ENCODE measurements at places on chromosomes 1 and 21.

- DNase-seq = no peak
Observed at GRCh38 chr1:100354971-100355394, 2.7 kb downstream of the CDC14A start.

DNA sequence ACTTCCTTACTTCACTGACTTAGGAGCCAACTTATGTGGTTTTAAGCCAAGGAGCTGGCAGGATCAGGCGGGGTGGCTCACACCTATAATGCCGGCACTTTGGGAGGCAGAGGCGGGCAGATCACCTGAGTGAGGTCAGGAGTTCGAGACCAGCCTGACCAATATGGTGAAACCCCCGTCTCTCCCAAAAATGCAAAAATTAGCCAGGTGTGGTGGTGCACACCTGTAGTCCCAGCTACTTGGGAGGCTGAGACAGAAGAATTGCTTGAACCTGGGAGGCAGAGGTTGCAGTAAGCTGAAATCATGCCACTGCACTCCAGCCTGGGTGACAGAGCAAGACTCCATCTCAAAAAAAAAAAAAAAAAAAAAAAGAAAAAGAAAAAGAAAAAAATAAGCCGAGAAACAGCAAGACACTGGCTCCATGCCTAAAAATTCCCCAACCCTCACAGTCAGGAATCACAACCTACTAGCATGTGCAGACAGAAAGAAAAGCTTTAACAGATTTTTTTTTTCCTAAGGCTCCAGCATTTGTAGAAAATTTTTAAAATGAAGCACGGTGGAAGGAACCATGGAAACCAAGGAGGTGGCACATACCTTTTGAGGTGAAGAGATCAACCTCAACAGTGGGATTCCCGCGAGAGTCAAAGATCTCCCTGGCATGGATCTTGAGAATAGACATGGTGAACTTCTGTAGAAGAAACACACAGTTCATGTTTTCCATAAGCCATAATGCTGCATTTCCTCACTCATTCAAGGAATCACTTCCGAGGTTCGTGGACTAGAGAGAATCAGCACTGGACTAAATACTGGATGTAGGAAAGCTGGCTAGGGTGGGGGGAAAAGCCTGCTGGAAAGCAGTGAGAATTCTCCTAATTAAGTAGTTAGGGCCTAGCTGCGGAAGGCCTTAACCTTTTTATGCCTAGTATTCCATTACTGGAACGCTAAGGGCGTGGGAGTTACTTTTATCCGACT, 4.0 kb downstream of the ENO1 start:
- DNase-seq = no peak

- no peak for DNase-seq
Observed at GRCh38 chr1:230064283-230064682, 2.8 kb upstream of the GALNT2 start.

- DNase-seq = no peak
Observed at GRCh38 chr1:3676581-3677470, 24.5 kb downstream of the TP73 start.

GRCh38 chr1:206892351-206892984, 4.8 kb upstream of the IL24 start:
- no peak for DNase-seq

GRCh38 chr1:39960431-39960958, 5.5 kb downstream of the MFSD2A start:
- no peak for DNase-seq

DNA sequence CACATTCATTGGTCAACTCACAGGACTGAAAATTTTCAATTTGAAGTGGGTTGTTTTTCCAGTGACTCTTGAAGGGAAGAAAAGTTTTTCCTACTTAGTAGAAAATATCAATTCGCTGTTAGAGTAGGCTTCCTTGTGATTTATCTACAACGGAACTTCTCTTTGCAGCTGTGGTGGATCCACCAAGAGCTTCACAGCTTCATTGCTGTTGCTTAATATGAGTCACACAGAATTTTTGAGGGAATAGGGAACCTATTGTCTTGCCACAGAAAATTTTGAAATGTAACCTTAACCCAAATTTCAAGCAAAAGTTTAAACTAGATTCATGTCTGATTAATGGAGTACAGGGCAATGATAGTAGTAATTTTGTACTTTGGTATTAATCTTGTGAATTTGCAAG, 58.4 kb upstream of the IFI44L start:
- no peak for DNase-seq

GRCh38 chr21:17472592-17473271, 40.1 kb upstream of the CXADR start:
- no peak for DNase-seq

DNA sequence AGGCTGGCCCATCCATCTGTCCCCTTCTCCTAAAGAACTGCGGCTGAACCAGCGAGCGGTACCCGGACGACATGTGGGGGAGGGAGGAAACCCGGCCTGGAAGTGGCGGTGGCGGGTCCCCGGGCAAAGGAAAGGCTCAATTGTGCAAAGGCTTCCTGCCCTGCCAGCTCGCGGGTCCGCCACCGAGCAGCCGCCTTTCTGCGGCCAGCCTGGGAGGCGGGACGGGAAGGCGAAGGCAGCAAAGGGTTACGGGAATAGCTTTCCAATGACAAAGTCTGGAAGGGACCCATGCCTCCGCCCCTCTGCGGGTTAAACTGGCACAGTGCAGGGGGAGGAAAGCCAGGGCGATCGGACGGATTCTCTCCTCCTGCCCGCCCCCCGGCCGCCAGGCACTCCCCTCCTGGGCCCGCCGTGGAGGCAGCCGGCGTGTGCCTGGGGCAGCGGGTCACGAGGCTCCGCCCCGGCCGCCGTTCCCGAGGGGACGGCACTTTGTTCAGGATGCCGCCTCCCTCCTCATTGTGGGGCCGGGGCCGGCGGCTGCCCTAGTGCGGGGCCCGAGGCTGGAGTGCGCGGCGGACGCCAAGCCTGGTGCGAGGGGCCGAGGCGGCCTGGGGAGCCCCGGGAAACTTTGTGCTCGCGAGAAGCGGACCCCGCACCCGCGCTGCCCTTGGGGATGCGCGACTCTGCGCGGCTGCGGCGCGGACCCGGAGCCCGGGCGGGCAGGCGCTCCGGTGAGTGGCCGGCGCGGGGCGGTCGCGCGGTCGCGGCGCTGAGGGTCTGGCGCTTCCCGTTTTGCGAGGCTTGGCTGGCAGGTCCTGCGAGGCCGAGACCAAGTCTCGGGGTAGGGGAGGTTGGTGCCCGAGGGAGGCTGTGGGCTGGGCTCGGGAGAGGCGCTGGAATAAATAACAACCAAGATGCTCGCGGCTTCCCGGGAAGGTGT, at the start of gene NAV1:
Gene NAV1 (plus strand): TSS at position 516 of the 940 bp plus-strand sequence. CDS start 83,758 bp downstream, outside the sequence.
- DNase-seq = no peak

GRCh38 chr1:173063171-173063570, 12.4 kb upstream of the TNFSF18 start:
- no peak for DNase-seq

- DNase-seq = no peak
Observed at GRCh38 chr1:64059556-64059955, 143.9 kb upstream of the UBE2U start.

All from activated naive CD4-positive, alpha-beta T cell (primary cell).